ENCODE measurements at places on chromosomes 2 and 18. TPM values are rescaled to one million over a fixed set of nuclear protein-coding genes. Genes with fewer than 3 reads are reported as not detected.

TUBA4B gene
- not detected for total RNA-seq

GREB1 gene
- total RNA-seq = 2.7 TPM

CYRIA gene
- total RNA-seq = 9.3 TPM

ASB18 gene
- total RNA-seq = 0.79 TPM

COL5A2 gene
- 620 TPM for total RNA-seq

PCARE gene
- total RNA-seq = 0.10 TPM

CCDC121 gene
- 6.3 TPM for total RNA-seq

RGPD4 gene
- total RNA-seq = not detected

FAM110C gene
- total RNA-seq = 3.6 TPM

TAF1B gene
- 31.4 TPM for total RNA-seq

WDPCP gene
- 29.6 TPM for total RNA-seq

DYNC2LI1 gene
- 32.4 TPM for total RNA-seq

SATB2 gene
- 6.0 TPM for total RNA-seq

SLC4A3 gene
- total RNA-seq = 2.5 TPM

ZNF385B gene
- 0.89 TPM for total RNA-seq

SERPINB2 gene
- total RNA-seq = 153 TPM

MC4R gene
- not detected for total RNA-seq

PIGN gene
- 50.1 TPM for total RNA-seq

LCLAT1 gene
- 14.5 TPM for total RNA-seq

CTAGE1 gene
- not detected for total RNA-seq

CFAP53 gene
- 0.30 TPM for total RNA-seq

ZFP36L2 gene
- 54.1 TPM for total RNA-seq

IL1R1 gene
- 20.3 TPM for total RNA-seq

Measured in skin of body (tissue), 3 donors.